ENCODE measurements at places on chromosomes 3 and 15. TPM values are rescaled to one million over a fixed set of nuclear protein-coding genes. Genes with fewer than 3 reads are reported as not detected.

ST3GAL6 gene
- total RNA-seq = 14.3 TPM

CCDC39 gene
- not detected for total RNA-seq

SENP5 gene
- total RNA-seq = 62.7 TPM

RAB6B gene
- total RNA-seq = 0.30 TPM

DISP2 gene
- total RNA-seq = 0.30 TPM

UNC45A gene
- total RNA-seq = 106 TPM

C3orf20 gene
- not detected for total RNA-seq

ZCWPW2 gene
- total RNA-seq = 0.74 TPM

GPX1 gene
- total RNA-seq = 152 TPM

MGLL gene
- total RNA-seq = 8.9 TPM

NPAP1 gene
- not detected for total RNA-seq

PIF1 gene
- total RNA-seq = 5.8 TPM

MTFMT gene
- total RNA-seq = 21.0 TPM

ST8SIA2 gene
- total RNA-seq = not detected

PLSCR5 gene
- total RNA-seq = not detected

SCAANT1 gene
- total RNA-seq = not detected

MRPL3 gene
- total RNA-seq = 121 TPM

ZNF654 gene
- total RNA-seq = 30.7 TPM

CPOX gene
- total RNA-seq = 37.4 TPM

SLC9A9 gene
- 2.8 TPM for total RNA-seq

RLBP1 gene
- not detected for total RNA-seq

MEF2A gene
- 19.3 TPM for total RNA-seq

DLL4 gene
- total RNA-seq = 0.14 TPM

PLS1 gene
- total RNA-seq = 2.7 TPM

NUSAP1 gene
- 4.5 TPM for total RNA-seq

IGSF10 gene
- 1.6 TPM for total RNA-seq

ROPN1 gene
- total RNA-seq = not detected

ITGA11 gene
- total RNA-seq = 52.5 TPM

PSTPIP1 gene
- total RNA-seq = not detected

CMTM8 gene
- total RNA-seq = not detected

CACNA2D3 gene
- not detected for total RNA-seq

MAP1A gene
- 132 TPM for total RNA-seq

KNG1 gene
- total RNA-seq = not detected

NTRK3 gene
- 1.2 TPM for total RNA-seq

CCDC9B gene
- total RNA-seq = 37.7 TPM

OR5K2 gene
- not detected for total RNA-seq

COL6A5 gene
- under 0.01 TPM for total RNA-seq

CXCR6 gene
- not detected for total RNA-seq

Data from smooth muscle cell of the umbilical artery (primary cell).